SK-N-MC (cell line): ENCODE measurements at places on chromosomes 7 and 10.

DNA sequence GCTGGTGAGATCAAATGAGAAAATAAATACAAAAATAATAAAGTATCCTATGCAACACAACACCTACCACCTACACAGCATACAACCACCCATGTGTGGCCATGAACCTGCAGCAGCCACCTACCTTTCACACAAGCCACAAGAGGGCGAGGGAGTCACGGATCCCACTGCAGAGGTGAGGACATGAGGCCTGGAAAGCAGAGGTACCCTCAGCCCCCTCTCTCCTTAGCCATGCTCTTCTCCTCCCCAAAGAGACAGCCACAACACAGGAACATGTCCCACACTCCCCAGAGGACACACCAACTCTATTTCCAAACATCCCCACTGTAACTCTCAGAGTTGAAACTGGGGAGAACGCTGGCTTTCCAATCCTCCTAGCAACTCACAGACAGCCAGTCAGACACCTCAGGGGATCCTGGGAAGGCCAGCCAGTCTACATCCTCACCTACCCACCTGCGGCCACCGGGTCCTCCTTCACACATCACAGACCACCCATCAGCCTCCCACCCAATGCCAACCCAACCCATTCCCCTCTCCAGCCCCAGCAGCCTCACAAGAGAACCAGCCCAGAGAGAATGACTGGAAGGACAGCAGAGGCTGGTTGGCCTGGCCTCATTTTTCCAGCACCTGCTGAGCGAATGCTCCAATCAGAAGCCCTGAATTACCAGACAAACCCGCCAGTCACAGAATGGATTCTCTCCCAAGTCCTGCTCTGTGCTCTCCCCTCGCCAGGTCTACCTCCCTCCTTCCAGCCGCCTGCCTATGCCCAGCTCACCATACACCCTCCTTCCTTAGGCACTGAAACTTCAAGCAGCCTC is 18.4 kb downstream of the DLG5 start:
- no peak for DNase-seq

GRCh38 chr10:6037422-6037821 is 24.7 kb downstream of the IL2RA start:
- no peak for DNase-seq

DNA sequence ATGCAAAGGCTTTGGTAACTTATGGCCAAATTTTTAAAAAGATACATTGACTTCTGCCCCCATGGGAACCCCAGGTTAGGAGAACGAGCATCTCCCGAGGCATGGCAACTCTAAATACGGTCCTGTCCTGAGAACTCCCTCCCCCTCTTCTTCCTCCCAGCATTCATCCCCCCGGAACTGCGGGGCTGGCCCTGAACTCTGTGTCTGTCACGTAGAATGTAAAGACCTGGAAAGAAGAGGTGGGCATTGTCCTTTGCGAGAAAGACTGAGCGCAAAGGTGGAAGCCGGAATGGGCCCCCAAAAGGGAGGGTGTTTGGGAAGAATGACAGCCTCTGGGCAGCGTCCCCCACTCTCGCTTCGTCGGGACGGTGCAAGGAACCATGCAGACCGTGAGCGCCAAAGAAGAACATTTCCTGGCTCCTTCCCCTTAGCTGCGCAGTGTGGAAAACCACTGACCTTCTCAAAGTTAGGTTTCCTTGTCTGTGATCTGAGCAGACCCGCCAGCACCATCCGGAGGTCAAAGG is 21.0 kb downstream of the SHH start:
- no peak for DNase-seq

GRCh38 chr7:68542831-68543230 is 1055.4 kb upstream of the AUTS2 start:
- no peak for DNase-seq
